Lower lobe of right lung (tissue), 2 donors: ENCODE measurements at places on chromosomes 4 and X.

DNA sequence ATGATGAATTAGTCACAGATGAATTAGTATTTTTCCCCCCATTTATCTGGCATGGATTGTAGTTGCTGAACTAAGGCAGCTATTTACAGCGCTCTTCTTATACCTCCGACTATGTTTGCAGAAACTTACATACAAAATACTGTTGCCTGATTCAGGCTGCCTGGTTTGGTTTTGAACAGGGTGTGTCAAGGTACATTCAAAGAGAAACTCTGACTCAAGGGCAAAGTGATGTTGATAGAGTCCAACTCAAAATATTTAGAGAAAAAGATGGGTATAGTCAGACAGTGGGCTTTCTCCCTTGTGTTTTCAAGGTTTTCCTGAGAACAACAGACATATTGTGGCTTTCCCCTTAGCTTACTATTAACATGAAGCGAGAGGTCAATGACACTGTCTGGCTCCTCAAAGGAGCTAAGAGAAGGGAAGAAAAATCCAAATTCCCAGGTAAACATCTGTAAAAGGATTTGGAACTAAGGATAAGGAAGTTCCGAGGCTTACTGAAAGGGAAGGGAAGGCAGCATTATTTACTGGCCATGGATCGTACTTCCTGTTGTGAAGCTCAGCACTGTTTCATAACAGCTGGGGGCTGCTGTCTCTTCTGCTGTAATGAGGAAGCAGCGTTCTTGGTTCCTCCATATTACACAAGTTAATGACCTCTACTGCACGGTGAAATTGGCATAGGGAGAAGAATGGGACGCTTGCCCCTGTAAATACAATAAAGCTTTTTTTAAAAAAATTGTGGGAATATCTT, 30.9 kb downstream of the FAM9C start:
- H3K27me3 ChIP-seq: no peaks in the 10 kb centered on the region
- H3K27ac ChIP-seq: peak overlapping the region; percentile 62
- DNase-seq: no peak
- H3K4me3 ChIP-seq: no peak overlapping the region
- peaks cover 9% of the 10 kb centered on the region for H3K4me1 ChIP-seq

GRCh38 chr4:106277140-106277675, 38.8 kb downstream of the TBCK start:
- H3K27me3 ChIP-seq: no peaks in the 10 kb centered on the region
- DNase-seq: no peak
- H3K4me1 ChIP-seq: no peaks in the 10 kb centered on the region
- H3K27ac ChIP-seq: no peak overlapping the region

DNA sequence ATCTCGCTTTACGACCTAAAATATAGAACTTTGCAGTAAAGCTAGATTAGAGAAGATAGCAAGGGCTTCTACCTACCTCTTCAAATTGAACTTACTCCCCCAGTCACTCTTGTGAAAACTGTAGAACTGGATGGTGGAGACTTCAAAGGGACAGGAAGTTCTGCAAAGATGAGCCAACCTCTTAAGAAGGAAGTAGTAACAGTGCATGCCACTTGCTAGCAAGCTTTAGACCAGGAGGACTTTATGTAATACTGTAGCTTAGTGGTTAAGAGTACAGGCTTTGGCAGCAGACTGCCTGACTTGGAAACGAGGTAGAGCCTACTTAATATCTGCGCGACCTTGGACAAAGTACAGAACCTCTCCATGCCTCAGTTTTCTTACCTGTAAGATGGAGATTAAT, 27.5 kb upstream of the VBP1 start:
- DNase-seq: no peak
- no peak overlapping the region for H3K4me3 ChIP-seq
- H3K36me3 ChIP-seq: no peaks in the 10 kb centered on the region
- no peaks in the 10 kb centered on the region for H3K4me1 ChIP-seq
- H3K27ac ChIP-seq: no peak overlapping the region
- no peaks in the 10 kb centered on the region for H3K27me3 ChIP-seq

- no peak overlapping the region for H3K4me3 ChIP-seq
- no peak for DNase-seq
- H3K27ac ChIP-seq: no peak overlapping the region
- no peaks in the 10 kb centered on the region for H3K36me3 ChIP-seq
These were observed 132.3 kb upstream of the HPGD start for GRCh38 chr4:174654634-174655033.

- no peaks in the 10 kb centered on the region for H3K4me1 ChIP-seq
- no peak overlapping the region for H3K4me3 ChIP-seq
- H3K27me3 ChIP-seq: no peaks in the 10 kb centered on the region
- no peak for DNase-seq
- no peaks in the 10 kb centered on the region for H3K36me3 ChIP-seq
- H3K27ac ChIP-seq: no peak overlapping the region
These were observed 50.2 kb upstream of the CXCL8 start for GRCh38 chr4:73690051-73690738.

GRCh38 chr4:71862315-71862714, 78.4 kb upstream of the GC start:
- no peaks in the 10 kb centered on the region for H3K36me3 ChIP-seq
- H3K4me1 ChIP-seq: no peaks in the 10 kb centered on the region
- H3K27me3 ChIP-seq: no peaks in the 10 kb centered on the region
- DNase-seq: no peak
